ENCODE measurements at places on chromosomes 16 and 17.

DNA sequence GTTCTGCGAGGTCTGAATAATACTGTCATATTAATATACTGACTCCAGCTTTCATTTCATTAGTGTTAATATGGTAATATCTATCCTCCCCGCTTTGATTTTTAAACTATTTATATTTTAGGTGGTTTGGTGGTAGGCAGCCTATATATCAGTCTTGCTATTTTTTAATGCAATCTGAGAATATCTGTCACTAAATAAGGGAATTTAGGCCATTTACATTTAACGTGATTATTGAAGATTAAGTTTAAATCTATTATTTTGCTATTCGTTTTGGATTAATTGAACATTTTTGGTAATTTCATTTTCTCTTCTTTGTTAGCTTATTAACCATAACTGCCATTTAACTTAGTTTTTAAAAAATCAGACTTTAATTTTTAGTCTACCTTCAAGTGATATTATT, 247.7 kb upstream of the PMFBP1 start:
- no peak for DNase-seq

GRCh38 chr17:2390199-2390836, 10.5 kb downstream of the MNT start:
- DNase-seq: no peak

DNA sequence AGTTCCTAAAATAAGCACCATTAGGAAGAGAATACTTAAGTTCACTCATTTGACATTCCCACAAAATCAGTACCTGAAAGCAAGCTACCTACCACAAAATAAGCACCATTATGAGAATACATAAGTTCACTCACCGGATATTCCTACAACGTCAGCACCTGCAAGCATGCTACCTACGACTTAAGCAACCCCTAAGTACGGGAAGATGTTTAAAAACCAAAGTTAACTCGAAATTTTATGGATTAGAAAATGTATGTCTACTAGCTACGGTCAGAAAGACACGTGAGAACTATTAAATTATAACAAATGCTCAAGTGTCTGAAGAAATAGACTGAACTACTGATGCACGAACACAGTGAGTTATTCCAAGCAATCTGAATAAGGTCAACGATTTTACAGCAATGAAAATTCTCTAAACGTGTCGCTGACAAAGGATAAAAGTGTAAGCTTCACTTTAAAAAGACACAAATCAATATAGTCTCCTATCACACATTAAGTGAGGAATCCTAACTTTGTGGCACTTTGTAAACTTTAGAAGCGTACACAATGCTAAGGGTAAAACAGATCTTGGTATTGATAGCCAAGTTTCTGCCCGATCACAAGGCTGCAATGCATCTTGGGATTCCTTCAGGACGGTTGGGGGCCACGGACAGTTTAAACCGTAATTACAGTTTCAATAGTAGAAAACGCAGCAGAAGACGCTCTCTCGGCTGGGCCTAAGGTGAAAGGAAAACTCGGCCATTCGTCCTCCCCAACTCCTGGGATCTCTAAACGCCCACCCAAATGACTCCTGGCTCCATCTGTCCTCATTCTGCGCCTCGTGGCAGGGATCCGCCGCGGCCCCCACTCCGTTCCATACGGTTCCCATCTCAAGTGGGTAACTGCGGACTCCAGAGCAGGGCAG, 1.3 kb downstream of the GSPT1 start:
- no peak for DNase-seq

DNA sequence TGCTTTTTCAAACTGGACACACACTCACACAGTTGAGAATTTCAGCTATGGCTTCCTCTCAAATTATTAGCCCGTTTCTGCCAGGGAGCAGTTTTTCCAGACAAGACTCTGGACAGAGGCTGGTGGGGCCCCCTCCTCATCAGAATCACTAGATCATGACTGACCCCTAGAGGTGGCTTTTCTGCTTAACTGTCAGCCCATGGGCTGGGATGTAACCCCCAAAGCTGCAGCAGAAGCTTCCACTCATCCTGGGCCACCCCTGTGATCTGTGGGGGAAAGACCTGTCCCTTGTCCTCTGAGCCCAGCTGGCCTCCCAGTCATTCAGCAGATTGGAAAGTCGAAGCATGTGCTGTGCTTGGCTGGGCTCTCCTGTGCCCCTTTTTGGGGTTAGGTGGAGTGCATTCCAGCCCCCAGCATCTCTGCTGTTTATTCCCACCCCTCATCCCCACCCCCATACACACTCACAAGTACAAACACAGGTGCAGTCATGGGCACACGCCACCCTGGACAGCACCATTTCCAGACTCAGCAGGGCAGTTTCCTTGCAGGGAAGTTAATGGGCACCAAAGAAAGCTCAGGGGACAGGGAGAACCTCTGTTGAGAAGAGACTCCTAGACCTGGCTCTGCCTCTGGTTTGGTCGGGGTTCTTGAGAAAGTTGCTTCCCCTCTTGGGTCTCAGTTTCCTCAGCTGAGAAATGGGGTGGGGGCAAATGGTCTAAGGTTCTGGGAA, 77.6 kb upstream of the RBL2 start:
- no peak for DNase-seq

- no peak for DNase-seq
Measured at GRCh38 chr17:74803388-74803930, 27.3 kb upstream of the NAT9 start.

- no peak for DNase-seq
Measured at GRCh38 chr17:29802246-29802645, 127.8 kb downstream of the SSH2 start.

- DNase-seq: no peak
Measured at GRCh38 chr16:26795184-26795583, 271.5 kb upstream of the C16orf82 start.
